Naive B cell (primary cell): ENCODE measurements at places on chromosomes 3 and 15. TPM values are rescaled to one million over a fixed set of nuclear protein-coding genes. Genes with fewer than 3 reads are reported as not detected.

ZSCAN29 gene
- 9.6 TPM for polyA plus RNA-seq

TM4SF18 gene
- not detected for polyA plus RNA-seq

ZNF621 gene
- polyA plus RNA-seq = 2.1 TPM

EHHADH gene
- 0.41 TPM for polyA plus RNA-seq

CLDN16 gene
- not detected for polyA plus RNA-seq

SERPINI2 gene
- not detected for polyA plus RNA-seq
